Activated naive CD4-positive, alpha-beta T cell treated with anti-CD3 and anti-CD28 coated beads, Interleukin-2, amount 50 U/mL, for 72 hours (primary cell): ENCODE measurements at places on chromosomes 6 and 20. TPM values are rescaled to one million over a fixed set of nuclear protein-coding genes. Genes with fewer than 3 reads are reported as not detected.
A peak's percentile ranks its signal among the peaks of the same experiment; 100 is the strongest.

DNA sequence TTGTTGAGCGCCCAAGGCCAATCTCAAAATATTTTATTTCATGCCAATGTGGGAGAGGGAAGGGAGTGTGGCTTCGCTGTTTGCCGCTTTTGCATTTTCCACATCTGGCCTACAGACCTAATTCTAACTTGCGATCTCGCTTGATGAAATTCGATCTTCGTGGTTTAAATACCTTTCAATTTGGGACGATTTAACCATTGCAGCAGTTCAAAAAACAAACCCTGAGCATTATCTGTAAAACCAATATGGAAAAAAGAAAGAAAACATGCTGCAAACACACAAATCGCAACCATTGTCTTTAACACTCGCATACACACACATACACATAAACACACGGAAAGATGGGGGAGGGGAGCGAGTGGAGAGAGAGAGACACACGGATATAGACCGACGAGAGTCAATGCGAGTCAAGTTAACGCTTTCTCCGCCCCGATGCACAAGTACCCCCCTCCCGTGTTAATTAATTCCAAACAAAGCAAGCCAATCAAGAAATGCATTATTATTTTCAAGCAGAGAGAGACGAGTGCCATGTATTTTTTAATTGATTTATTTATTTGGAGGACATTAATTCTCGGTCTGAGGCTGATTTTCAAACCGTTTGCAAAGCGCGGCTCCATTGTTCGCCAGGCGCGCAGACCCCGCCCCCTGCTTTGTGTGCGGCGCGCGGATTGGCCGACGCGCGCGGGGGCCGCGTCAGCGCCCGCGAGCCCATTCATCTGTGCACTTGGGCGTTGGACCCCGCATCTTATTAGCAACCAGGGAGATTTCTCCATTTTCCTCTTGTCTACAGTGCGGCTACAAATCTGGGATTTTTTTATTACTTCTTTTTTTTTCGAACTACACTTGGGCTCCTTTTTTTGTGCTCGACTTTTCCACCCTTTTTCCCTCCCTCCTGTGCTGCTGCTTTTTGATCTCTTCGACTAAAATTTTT, at the start of gene MARCKS:
Gene MARCKS (plus strand): TSS at position 721 of the 931 bp plus-strand sequence. CDS start 401 bp downstream, outside the sequence.
- peak; percentile 55 for DNase-seq

DNA sequence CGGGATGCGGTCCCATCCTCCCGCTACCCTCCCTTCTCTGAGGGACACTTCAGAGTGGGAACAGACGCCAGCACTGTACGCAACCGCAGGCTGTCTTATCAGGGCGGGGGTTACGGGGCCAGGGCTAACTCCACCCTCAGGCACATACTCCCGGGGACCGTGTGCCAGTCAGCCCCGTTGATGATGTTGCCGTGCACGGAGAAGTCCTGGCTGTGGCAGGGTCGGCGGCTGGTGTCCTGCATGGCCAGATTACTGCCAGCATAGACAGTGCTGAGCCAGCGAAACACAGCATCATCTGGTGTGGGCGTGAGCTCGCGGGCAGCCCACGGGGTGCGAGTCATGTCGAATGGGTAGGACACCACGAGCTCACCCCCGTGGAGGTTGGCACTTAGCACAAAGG, 5.0 kb downstream of the CPXM1 start:
- DNase-seq: no peak

The FERMT1 gene
- total RNA-seq: not detected

DNA sequence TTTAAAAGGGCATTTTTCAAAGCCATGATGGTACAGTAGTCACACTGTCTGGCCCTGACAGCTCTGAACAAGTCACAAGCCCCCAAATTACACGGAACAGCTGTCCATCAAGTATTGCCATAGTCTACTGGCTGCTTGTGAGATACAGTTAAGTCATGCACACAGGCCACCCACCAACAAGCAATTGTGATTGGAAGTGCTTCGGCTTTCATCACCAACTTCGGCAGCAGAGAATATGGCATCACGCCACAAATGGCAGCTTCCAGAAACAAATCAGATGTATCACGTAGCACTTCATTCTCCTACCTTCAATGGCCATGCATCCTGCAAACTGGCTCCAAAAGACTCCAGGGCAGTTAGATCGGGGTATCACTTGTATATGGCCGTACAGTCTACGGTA, 160.5 kb downstream of the PTPRT start:
- DNase-seq: no peak

GRCh38 chr20:58759947-58760346, 67.3 kb downstream of the NPEPL1 start:
- no peak for DNase-seq

DNA sequence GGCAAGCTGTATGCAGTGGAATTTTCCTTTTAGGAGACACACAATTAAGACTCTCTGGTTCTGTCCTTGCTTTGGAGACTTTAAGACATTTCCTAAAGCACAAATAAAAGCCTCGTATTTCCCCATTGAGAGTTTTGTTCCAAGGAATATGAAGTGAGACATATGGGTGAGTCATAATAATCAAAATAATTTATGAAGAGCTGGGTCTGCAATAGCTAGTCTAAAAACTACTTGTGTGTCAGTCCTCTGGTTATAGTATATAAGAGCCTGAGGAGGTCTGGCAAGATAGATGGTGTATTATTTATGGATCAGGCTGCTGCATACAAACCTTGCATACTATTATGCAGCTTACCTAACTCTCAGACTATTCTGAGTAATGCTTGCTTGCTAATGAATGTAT, 142.6 kb downstream of the ADGRG6 start:
- no peak for DNase-seq

GRCh38 chr20:32970115-32970972, 33.9 kb downstream of the SUN5 start:
- DNase-seq: no peak

- DNase-seq: no peak
These were observed 84.9 kb upstream of the SIM1 start for GRCh38 chr6:100549406-100550167.

DNA sequence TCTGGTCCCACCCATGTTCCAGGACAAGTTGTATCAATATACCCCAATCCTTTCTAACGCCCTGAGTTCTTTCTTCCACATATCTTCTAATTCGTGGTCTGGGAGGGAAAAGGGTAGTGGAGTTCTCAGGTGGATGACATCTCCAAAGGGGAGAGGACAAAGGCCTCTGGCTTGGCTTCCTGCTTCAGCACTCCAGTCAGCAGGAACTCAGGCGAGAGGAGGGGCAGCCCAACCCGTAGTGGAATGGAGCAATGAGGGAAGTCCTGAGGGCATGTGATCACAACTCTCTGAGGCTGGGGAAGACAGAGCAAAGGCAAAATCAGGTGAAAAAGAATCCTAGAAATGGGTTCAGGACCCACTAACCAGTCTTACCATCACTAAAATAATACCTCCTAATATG, 9.6 kb upstream of the NRM start:
- no peak for DNase-seq

The ADGRF4 gene
- not detected for total RNA-seq

- DNase-seq: no peak
These were observed 362.9 kb downstream of the ZFAND3 start for GRCh38 chr6:38182426-38182825.

DNA sequence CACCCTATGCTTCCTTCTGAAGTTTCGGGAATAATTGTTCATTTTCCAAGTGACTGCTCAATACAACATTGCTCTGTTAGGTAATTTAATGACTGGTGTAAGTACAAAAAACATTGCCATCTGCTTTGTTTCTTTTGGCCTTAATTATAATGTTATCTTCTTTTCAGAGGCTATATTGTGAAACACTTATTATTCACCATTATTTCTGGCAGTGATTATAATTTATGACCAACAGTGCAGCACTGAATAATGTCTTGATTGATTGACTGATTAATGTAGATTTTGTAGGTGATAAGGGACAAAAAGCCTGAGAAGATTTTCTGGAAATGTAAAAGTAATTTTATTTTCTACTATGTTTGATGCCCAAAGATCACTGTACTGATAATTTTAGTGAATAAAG, 377.7 kb downstream of the PLCB1 start:
- no peak for DNase-seq
